ENCODE measurements at places on chromosomes 16 and 17. TPM values are rescaled to one million over a fixed set of nuclear protein-coding genes. Genes with fewer than 3 reads are reported as not detected.

The COX10 gene
- 27.5 TPM for total RNA-seq

The TBC1D16 gene
- 18.2 TPM for total RNA-seq

The KCNAB3 gene
- 2.7 TPM for total RNA-seq

The TBC1D26 gene
- total RNA-seq = 4.2 TPM

The IL17C gene
- not detected for total RNA-seq

The YBX2 gene
- 0.25 TPM for total RNA-seq

DNA sequence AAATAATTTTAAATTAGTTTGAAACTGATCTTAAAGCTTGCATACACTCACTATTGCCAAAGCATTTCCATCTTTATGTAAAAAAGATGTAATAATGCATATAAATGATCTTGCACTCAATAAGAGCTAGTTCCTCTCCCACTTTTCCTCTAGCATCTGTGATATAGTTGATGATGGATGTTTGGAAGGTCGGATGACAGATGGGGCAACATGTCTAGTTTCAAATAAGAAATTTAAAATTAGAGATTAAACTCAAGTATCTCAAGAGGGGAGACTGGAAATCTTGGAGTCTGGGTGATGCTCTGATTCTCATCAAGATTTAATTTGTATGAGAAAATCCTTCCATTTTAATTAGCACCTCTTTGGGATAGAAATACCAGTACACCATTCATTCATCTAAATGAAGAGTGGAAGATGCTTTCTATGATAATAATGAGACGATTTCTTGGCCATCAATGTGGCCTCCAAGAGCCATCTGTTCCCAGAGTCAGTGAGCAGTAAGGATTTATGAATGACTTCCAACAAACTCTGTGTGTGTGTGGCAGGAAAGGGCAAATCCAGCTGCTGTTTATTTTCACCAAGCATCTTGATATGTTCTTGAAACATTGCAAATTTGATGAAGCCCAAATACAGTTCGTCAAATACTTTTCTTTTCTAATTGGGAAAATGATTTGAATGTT lies 616.3 kb upstream of the CDH8 start:
- DNase-seq = no peak
- no peak overlapping the region for H3K27ac ChIP-seq
- no peaks in the 10 kb centered on the region for H3K4me1 ChIP-seq
- no peak overlapping the region for H3K4me3 ChIP-seq

DNA sequence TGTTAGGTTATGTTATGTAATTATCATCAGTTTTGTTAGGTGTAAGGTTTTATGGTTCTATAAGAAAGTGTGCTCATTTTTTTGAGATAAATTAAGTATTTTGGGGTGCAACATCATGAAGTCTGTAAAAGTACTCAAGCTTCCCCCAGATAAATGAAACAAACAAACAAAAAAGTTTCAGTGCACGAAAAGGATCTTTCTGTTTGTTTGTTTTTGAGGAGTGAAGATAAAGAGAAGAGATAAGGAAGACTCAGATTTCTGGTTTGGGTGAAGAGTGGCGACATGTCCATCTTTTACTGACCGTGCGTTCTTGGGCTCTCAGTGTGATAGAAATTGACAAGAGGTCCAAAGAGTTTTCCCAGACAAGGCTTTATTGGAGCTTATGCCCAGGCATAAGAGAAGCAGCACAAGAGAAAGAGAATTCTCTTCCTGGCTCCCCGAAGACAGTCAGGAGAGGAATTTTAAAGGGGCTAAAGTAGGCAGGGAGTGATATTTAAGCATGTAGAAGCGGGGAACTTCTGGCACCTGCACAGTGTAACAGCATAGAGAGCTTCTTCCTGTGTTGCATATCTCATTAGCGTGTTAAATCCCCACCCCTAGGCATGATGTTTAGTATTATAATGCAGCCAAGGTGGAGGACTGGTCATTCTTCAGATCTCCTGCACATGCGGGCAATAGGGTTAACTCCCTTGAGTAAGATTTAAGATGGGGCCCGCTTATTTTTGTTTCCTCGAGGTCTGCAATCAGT lies 71.3 kb downstream of the PLCG2 start:
- no peak overlapping the region for H3K27ac ChIP-seq
- no peaks in the 10 kb centered on the region for H3K27me3 ChIP-seq
- no peak overlapping the region for H3K4me3 ChIP-seq
- H3K36me3 ChIP-seq = no peaks in the 10 kb centered on the region

- no peak for DNase-seq
- no peak overlapping the region for H3K27ac ChIP-seq
- H3K36me3 ChIP-seq = no peaks in the 10 kb centered on the region
- H3K27me3 ChIP-seq = no peaks in the 10 kb centered on the region
- no peak overlapping the region for H3K4me3 ChIP-seq
Measured at GRCh38 chr17:31496097-31496496, 104.6 kb downstream of the RAB11FIP4 start.

GRCh38 chr16:2035431-2036199 lies 8.9 kb downstream of the NHERF2 start:
- no peaks in the 10 kb centered on the region for H3K36me3 ChIP-seq
- peak overlapping the region; percentile 91 for H3K27ac ChIP-seq
- peaks cover 94% of the 10 kb centered on the region for H3K4me1 ChIP-seq
- H3K27me3 ChIP-seq = no peaks in the 10 kb centered on the region
- DNase-seq = no peak
- peak overlapping the region; percentile 23 for H3K4me3 ChIP-seq

DNA sequence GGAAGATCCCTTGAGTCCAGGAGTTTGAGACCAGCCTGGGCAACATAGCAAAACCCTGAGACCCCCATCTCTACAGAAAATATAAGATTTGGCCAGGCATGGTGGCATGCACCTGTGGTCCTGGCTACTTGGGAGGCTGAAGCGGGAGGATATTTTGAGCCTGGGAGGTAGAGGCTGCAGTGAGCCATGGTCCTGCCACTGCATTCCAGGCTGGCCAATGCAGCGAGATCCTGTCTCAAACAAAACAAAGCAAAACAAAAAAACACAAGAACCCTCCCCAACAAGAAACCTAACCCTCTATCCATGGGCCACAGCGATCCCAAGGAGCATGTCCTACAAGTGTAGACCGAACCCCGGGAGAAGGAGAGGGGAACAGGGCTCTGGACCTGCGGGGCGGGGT lies 133.3 kb downstream of the MGAT5B start:
- H3K27me3 ChIP-seq = no peaks in the 10 kb centered on the region
- H3K4me3 ChIP-seq = no peak overlapping the region
- no peaks in the 10 kb centered on the region for H3K36me3 ChIP-seq
- no peaks in the 10 kb centered on the region for H3K4me1 ChIP-seq
- H3K27ac ChIP-seq = no peak overlapping the region
- DNase-seq = no peak

DNA sequence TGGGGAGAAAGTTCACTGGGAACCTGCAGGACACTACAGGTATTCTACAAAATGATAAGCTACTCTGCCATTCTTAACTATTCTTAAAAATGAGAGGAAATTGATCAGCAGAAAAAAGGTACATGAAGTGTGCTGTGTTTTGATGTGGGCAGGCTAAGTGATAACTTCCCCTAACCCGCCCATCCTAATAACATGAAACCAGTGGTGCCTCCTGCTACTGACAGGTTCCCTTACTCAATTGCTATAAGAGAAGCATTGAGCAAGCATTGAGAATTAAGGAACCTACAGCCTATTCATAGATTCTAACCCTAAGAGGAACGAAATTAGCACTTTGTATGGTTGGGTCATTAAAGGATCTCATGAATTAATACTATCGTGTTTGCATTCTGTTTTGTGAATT lies 18.9 kb downstream of the XYLT1 start:
- DNase-seq = no peak
- no peak overlapping the region for H3K4me3 ChIP-seq
- no peak overlapping the region for H3K27ac ChIP-seq
- H3K27me3 ChIP-seq = no peaks in the 10 kb centered on the region

DNA sequence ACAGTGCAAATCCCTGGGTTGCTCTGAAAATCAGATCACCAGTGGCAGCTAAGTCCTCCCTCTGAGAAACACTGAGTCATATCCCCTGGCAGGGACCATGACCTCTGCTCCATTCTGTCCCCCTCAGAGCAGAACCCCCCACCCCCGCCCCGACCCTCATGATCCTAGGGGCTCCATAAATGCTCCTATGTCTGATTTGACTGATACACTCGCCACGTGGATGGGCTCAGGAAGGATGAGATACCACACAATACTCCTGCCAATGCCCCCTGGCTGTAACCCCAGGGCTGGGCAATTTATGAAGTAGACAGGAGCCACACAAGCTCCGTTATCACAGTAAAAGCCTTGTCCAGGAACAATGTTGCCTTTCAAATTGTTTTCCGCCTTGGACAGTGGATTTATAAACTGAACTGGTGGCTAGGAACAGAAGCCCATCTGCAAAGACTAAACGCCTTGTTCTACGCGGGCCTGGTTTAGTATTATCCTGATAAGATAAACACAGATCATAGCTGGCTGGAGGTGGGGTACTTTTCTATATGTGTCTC lies 394.8 kb downstream of the SLC39A11 start:
- H3K27ac ChIP-seq = no peak overlapping the region
- H3K4me3 ChIP-seq = no peak overlapping the region
- peaks cover 20% of the 10 kb centered on the region for H3K4me1 ChIP-seq
- no peak for DNase-seq
- no peaks in the 10 kb centered on the region for H3K27me3 ChIP-seq

- peak within 1 kb of the TSS; percentile 96 for H3K27ac ChIP-seq
- no peak for DNase-seq
- peak within 1 kb of the TSS; percentile 96 for H3K4me3 ChIP-seq
- H3K4me1 ChIP-seq = peaks cover 41% of the 10 kb centered on the region
Measured at GRCh38 chr17:43398724-43399595, at the start of gene ARL4D. TSS of gene ARL4D (plus strand) at chr17:43398993. CDS start at chr17:43399733, 740 bp downstream.

DNA sequence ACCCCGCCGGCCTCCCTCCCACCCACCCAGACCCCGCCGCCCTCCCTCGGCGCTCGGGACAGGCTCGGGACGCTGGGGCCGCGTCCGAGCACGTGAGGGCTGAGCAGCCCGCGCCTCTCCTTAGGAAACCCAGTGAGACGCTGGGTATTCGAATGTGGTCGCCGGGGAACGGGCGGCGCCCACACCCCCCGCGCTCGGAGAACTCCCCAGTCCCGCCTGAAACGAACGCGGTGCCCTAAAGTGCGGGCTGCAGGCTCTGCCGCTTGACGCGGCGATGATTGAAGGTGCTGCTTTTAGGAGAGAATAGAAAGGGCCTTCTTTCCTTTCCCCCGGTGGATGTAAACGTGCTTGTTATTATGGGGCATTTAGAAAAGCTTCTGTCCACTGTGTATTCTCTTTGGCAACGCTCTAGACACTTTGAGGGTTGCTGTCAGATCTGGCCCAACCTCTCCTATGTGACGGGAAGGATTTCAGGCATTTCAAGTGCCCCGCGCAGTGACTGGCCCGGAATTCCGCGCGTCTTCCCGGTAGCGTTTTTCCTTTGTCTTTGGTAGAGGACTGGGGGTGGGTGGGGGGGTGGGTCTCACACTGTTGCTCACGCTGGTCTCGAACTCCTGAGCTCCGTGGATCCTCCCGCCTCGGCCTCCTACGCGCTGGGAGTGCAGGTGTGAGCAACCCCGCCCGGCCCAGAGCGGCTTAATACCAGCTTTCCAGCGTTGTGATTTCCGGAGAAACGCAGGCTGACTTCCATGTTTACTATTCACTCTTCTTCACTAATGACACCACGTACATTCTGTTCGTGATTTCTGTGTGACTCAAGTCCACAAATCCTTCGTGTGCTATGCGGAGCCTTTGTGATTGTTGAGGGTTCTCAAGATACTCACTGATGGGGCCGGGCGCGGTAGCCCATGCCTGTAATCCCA lies 21.8 kb upstream of the FOXK2 start:
- peak overlapping the region; percentile 80 for H3K4me3 ChIP-seq
- H3K4me1 ChIP-seq = peaks cover 47% of the 10 kb centered on the region
- no peaks in the 10 kb centered on the region for H3K27me3 ChIP-seq

DNA sequence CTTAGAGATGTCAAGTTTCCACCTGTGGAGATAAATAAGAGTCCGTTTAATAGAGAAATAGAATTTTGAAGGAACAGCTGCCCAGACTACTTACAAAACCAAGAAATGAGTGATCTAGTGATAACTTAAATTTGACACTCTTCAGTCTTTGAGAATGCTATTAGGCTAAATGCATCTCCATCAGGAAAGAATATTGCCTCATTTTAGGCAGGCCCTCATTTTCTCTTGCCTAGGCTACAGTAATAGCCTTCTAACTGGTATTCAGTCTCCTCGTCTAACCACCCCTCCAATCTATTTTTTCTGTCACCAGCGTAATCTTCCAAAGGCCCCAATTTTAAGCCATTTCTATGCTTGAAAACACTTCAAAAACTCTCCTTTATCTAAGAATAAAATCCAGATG lies 537.8 kb upstream of the CA10 start:
- H3K4me1 ChIP-seq = no peaks in the 10 kb centered on the region
- no peaks in the 10 kb centered on the region for H3K36me3 ChIP-seq
- no peaks in the 10 kb centered on the region for H3K27me3 ChIP-seq

- H3K4me3 ChIP-seq = no peak overlapping the region
- no peaks in the 10 kb centered on the region for H3K27me3 ChIP-seq
- H3K36me3 ChIP-seq = no peaks in the 10 kb centered on the region
- no peaks in the 10 kb centered on the region for H3K4me1 ChIP-seq
Measured at GRCh38 chr17:73058022-73058421, 34.5 kb downstream of the SLC39A11 start.

DNA sequence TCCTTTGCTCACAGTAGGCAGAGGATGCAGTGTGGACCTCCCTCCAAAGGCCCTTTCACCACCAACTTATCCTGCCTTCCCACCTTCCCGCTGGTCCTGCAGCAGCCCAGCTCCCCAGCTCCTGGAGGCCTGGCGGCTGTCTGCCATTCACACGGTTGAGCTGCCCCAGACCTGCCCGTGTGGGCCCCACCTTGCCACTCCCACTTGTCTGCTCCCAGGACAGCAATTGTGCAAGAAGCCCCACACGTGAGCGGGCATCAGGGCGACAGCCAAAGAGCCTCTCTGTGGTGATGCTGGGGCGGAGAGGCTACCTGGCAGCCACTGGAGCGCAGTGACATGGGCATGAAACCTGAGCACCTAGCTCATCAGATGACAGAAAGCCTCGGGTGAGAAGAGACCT lies 248.6 kb upstream of the MAF start:
- peaks cover 41% of the 10 kb centered on the region for H3K4me1 ChIP-seq
- H3K4me3 ChIP-seq = no peak overlapping the region
- no peaks in the 10 kb centered on the region for H3K36me3 ChIP-seq
- no peaks in the 10 kb centered on the region for H3K27me3 ChIP-seq

DNA sequence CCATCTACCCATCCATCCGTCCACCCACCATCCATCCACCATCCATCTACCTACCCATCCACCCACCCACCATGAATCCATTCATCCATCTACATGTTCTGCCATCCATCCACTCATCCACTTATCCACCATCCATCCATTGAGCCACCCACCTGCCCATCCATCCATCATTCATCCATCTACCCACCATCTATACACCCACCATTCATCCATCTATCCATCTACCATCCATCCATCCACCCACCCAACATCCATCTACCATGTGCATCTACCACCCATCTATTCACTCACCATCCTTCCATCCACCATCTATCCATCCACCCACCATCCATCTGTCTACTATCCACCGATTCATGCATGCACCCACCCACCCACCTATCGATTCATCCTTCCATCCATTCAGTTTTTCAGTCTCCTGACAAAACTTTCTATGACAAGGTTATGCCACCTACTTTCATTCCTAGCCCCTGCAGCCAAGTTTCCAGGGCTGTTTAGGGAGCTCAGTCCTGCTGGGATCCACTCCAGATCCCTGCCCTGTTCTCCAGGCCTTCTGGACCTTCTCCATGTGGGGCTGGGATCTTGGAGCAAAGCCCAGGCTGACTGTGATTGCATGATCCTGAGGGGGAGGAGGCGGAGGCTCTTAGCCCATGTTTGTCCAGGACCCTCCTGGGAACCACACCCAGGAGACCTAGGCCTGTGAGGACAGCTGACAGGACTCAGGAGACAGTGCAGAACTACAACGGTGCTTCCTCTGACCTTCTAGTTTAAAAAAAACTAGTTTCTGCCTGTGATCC lies 27.4 kb downstream of the BCO1 start:
- no peaks in the 10 kb centered on the region for H3K27me3 ChIP-seq
- no peaks in the 10 kb centered on the region for H3K36me3 ChIP-seq
- no peak overlapping the region for H3K4me3 ChIP-seq
